ENCODE measurements at places on chromosomes 11 and 22. TPM values are rescaled to one million over a fixed set of nuclear protein-coding genes. Genes with fewer than 3 reads are reported as not detected.
A peak's percentile ranks its signal among the peaks of the same experiment; 100 is the strongest.

DNA sequence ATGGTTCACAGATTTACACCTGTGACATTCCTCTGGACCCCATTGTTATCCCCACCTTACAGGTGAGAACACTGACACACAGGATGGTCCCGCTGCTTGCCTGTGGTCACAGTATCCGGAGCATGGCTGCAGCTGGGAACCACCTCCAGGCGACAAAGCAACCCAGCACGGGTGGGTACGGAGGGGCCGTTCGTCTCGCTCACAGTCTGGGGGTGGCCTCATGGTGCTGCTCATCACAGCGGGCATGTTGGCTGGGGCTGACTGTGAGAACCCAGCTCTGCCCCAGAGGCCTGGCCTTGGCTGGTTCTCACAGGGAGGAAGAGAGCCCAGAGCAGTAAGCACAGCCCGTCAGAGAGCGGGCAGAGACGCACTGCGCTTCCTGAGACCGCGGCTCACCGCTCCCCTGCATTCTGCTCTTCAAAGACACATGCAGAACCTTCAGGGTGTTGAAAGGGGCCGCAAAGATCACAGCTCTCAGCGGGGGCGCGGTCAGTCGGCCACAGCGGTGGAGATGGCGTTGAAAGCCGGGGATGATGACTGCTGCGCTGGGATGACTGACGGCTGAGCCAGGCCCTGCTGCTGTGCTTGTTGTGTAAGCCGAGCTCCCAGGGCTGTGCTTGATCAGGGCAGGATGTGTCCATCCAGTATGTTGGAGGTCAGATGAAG is 423.0 kb downstream of the BRD1 start:
- no peaks in the 10 kb centered on the region for H3K36me3 ChIP-seq
- DNase-seq, result no peak
- peaks cover 2% of the 10 kb centered on the region for H3K27me3 ChIP-seq
- no peaks in the 10 kb centered on the region for H3K4me1 ChIP-seq

The HTR3B gene
- total RNA-seq, result 0.16 TPM

The SYT12 gene
- total RNA-seq, result 4.2 TPM

The DEUP1 gene
- 0.57 TPM for total RNA-seq

DNA sequence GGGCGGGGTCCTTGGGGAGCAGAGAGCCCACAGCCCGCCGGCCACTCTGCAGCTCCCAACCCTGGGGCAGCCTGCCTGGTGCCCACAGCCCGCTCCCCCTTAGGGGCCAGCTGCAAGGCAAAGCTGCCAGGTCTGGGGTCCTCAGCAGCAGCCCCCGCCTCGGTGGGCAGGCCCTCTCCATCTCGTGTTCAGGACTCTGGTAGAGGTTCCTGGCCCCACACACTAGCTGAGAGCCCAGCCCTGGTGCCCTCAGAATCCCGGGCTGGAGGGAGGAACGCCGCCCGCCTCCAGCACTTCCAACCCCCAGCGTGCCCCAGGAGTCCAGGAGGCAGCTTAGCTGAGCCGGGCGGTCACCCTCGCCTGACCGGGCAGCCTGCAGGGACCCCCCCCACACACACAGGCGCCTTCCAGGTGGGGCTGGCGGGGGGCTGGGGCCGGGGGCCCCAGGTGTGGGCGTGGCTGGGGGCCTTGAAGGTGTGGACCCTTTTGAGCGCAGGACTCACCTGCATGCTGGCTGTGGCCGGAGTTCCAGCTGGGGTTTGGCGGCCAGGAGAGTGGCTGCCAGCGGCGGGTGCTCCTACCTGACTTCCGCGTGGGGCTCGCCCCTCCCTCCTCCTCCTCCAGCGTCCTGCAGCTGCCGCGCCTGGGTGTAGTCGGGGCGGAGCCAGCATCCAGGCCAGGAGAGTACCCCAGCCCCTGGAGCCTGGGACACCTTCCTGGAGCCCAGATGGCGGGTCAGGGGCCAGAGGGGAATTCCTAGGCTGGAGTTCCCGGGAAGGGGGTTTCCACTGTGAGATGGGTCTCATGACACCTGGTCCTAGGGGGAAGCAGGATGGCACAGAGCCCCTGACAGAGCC is at the start of gene ANO9:
Gene ANO9 (minus strand): TSS at position 594 of the 857 bp plus-strand sequence. CDS start 85 bp downstream, at position 509.
- H3K27me3 ChIP-seq, result no peaks in the 10 kb centered on the region
- DNase-seq, result peak; percentile 85
- no peak within 1 kb of the TSS for H3K27ac ChIP-seq
- H3K4me3 ChIP-seq, result no peak within 1 kb of the TSS
- no peaks in the 10 kb centered on the region for H3K36me3 ChIP-seq

- no peaks in the 10 kb centered on the region for H3K4me1 ChIP-seq
- H3K36me3 ChIP-seq, result no peaks in the 10 kb centered on the region
- no peak overlapping the region for H3K4me3 ChIP-seq
- no peak overlapping the region for H3K27ac ChIP-seq
- DNase-seq, result no peak
Observed at GRCh38 chr11:33520112-33520511, 180.5 kb downstream of the C11orf91 start.

DNA sequence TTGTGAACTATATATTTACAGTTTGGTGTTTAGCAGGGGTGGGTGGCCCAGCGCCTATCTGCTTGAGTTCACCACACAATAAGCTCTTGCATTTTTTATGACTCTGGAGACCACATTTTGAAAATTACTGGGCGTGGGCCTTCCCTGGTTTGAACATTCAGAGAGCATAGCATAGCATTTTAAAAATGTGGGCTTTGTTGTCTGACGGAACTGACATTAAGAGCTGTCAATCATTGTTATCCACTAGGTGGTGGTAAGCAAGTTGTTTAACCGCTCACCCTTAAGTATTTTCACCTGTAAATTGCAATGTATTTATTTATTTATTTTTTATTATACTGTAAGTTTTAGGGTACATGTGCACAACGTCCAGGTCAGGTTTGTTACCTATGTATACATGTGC is 1.0 kb downstream of the NLRP14 start:
- H3K4me1 ChIP-seq, result no peaks in the 10 kb centered on the region
- no peak overlapping the region for H3K4me3 ChIP-seq
- no peaks in the 10 kb centered on the region for H3K36me3 ChIP-seq

- no peak overlapping the region for H3K4me3 ChIP-seq
- no peaks in the 10 kb centered on the region for H3K4me1 ChIP-seq
- H3K27ac ChIP-seq, result no peak overlapping the region
- no peaks in the 10 kb centered on the region for H3K36me3 ChIP-seq
Observed at GRCh38 chr22:36424901-36425579, 37.3 kb upstream of the MYH9 start.

DNA sequence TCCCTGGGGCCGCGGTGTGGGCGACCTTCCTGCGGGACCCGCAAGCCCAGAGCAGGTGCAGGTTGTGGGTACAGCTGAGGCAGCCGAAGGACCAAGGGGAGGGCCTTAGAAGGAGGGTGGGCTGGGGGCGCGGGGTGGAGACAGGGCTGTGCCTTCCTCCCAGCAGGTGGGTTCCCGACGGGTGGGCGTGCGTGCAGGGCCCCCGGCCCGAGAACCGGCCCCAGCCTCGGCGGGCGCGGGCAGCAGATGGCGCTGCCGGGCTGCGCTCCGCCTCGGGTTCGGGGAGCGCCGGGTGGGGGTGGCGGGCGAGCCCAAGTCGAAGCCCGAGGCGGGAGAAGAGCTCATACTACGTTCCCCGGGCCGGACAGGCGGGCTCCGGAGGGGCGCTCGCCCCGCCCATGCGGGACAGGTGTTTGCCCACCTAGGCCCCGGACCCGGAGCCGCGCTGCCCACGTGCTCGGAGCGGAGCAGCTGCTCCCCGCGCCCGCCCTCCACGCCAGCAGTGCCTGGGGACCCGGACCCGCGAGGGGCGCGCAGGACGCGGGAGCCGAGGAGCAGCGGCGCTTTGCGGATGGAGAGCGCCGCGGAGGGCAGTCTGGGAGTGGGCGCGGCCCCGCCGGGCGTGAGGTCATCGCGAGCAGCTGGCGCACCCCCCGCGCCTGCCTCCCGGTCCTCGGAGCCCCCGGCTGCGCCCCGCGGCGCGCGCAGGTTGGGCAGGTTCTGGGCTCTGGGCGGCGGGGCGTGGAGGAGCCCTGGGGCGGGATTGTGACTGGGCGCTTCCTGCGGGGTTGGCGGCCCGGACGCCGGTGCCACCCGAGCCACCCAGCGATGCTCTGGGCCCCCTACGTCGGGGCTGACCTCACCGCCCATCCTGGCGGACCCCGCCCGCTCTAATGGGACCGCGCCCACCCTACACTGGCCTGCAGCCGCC is 25.3 kb downstream of the DUSP8 start:
- H3K36me3 ChIP-seq, result no peaks in the 10 kb centered on the region
- H3K4me1 ChIP-seq, result no peaks in the 10 kb centered on the region
- H3K27me3 ChIP-seq, result peaks cover 14% of the 10 kb centered on the region
